ENCODE measurements at places on chromosomes 5 and 9.

GRCh38 chr5:10502578-10502977, 60.9 kb downstream of the ROPN1L start:
- DNase-seq, result no peak

- no peak for DNase-seq
These were observed 5.7 kb downstream of the NIPSNAP3B start for GRCh38 chr9:104769655-104770054.

DNA sequence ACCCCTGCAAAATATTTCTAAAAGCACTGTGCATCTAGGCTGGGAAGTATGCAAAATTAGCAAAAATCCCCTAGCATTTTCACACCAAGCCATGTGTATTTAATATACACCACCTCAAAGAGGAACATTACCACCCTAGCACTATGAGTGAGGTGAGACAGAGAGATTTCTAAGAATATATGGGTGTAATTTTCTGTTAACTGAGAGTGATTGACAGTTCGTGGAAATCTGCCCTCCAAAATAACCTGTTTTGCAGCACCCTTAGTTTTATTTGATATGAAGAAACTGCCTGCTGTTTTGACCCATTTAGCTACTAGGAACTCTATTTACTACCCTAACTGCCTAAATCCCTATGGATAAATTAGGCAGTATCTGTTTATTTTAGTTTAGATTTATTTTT, 64.2 kb upstream of the CDKN2B start:
- no peak for DNase-seq

- DNase-seq, result no peak
These were observed 687.9 kb upstream of the RGMB start for GRCh38 chr5:98085593-98085992.

GRCh38 chr5:171412186-171412585, 7.3 kb upstream of the FGF18 start:
- DNase-seq, result no peak
